ENCODE measurements at places on chromosomes 4 and X.
A peak's percentile ranks its signal among the peaks of the same experiment; 100 is the strongest.

DNA sequence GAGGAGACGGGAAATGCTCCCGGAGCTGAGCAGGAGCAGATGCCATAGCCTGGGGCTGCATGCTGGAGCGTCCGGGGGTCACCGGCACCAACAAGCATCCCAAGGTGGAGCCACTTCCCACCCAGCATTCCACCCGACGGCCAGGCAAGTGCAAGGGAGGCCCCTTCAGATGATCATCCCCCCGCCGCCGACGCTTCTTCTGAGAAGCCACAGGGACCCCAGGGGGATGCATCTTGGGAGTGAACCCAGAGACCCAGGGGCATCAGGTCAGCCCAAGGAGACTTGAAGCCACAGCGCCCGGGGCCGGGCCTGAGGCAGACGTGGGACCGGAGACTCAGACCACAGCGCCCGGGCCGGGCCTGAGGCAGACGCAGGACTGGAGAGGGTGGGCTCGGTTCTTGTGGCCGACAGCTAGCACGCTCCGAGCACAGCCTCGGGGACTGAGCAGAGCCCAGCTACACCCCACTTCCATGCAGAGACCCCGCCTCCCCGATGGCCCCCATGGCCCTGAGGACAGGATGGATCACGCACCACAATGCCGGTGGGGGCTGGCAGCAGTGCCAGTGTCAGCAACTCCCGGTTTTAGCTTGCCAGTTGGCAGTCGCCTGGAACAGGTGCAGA, 33.0 kb upstream of the CPLX1 start:
- DNase-seq: no peak

- DNase-seq: no peak
These were observed 145.7 kb downstream of the RELL1 start for GRCh38 chr4:37540486-37540885.

DNA sequence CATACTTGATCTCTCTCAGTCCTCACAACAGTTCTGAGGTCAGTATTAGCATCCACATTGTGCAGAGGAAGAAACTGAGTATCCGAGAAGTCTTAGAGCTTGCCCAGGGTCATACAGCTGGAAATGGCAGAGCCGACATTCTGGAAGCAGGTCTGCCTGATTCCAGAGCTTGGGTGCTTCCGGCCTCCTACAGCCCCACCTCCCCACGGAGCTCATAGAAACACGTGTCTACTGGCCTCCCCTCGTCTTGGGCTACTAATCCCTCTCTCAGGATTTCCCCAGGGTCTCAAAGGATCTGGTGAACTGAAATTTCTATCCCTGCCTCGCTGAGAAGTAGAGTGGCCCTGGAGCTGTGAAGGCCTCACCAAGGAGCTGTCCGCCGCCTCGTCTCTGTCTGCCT, 12.0 kb upstream of the KDM5C start:
- no peak for DNase-seq

- DNase-seq: no peak
These were observed 284.6 kb upstream of the ANKRD50 start for GRCh38 chr4:124997124-124997523.

GRCh38 chrX:84218726-84219125, 30.7 kb upstream of the RPS6KA6 start:
- no peak for DNase-seq

DNA sequence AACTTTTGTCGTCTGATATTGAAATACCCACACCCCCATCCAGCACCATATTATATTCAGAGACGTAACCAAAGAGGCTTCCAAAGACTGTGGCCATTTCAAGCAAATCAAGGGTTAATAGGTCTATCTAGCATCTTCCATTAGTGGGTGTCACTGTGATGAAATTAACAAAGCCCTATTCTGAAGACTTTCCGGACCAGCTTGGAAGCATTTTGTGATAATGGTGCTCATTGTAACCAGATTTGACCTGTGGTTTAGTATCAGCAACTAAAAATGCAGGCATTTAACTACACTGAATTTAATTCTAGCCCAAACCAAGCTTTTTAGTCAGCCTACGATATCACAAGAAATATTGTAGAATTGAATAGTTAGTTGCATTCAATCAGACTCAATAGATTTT, 309.7 kb upstream of the TENM3 start:
- DNase-seq: no peak

DNA sequence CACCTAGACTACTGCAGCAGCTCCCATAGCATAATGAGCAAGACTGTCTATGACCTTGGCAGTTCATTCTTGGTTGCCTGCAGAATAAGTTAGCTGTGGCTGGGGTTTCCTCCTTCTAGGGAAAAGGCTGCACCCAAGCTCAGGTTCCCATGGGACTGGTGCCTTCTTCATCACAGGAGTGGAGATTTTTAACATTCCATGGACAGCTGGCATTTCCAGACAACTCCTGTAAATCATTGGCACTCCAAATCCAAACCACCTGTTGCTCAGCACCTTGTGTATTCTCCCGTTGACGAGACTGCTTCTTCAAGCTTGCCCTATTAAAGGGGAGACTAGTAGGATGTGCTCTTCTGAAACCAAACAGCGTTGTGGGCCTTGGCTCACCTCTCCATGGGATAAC, 7.8 kb upstream of the NUP54 start:
- no peak for DNase-seq

DNA sequence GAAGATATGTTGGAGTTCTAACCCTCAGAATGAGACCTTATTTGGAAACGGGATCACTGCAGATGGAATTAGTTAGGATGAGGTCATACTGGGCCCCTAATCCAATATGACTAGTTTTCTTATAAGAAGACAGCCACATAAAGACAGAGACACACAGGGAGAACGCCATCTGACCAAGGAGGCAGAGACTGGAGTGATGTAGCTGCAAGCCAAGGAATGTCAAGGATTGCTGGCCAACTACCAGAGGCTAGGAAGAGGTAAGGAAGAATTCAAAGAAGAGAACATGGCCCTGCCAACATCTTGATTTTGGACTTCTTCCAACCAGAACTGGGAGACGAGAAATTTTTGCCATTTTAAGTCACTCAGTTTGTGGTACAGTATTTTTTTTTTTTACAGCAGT, 152.8 kb upstream of the DIPK2B start:
- no peak for DNase-seq

GRCh38 chr4:82644734-82645126, 82.9 kb upstream of the TMEM150C start:
- DNase-seq: no peak

- DNase-seq: no peak
These were observed 57.7 kb downstream of the NEIL3 start for GRCh38 chr4:177367336-177367735.

- no peak for DNase-seq
These were observed 254.9 kb downstream of the RCHY1 start for GRCh38 chr4:75259306-75259705.

- no peak for DNase-seq
These were observed 116.4 kb downstream of the LARP7 start for GRCh38 chr4:112753333-112753732.

DNA sequence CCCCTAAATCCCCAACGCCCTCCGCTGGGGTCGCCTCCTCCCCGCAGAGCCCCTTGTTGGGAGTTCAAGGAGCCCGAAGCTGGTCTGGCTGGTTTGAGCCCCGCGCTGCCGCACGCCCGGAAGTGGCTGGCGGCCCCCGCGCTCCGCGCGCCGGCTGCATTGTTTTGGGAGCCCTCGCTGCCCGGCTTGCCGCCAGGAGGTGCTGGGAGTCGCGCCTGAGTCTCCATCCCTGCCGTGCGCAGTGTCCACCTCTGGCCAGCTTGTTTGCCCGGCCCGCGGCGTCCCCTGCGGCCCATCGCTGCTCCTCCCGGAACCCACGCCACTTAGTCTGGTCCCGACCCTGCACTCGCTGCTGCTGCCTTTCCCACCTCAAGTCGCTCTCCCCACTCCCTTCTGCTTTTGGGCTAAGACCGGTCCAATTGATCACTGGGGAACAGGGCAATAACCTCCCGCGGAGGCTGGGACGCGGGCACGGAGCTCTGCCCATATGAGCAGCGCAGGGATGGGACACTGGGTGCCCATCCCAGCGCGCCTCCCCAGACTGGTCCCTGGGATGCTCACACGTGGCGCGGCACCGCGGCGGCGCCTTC, 2.2 kb upstream of the SFRP2 start:
- no peak for DNase-seq

DNA sequence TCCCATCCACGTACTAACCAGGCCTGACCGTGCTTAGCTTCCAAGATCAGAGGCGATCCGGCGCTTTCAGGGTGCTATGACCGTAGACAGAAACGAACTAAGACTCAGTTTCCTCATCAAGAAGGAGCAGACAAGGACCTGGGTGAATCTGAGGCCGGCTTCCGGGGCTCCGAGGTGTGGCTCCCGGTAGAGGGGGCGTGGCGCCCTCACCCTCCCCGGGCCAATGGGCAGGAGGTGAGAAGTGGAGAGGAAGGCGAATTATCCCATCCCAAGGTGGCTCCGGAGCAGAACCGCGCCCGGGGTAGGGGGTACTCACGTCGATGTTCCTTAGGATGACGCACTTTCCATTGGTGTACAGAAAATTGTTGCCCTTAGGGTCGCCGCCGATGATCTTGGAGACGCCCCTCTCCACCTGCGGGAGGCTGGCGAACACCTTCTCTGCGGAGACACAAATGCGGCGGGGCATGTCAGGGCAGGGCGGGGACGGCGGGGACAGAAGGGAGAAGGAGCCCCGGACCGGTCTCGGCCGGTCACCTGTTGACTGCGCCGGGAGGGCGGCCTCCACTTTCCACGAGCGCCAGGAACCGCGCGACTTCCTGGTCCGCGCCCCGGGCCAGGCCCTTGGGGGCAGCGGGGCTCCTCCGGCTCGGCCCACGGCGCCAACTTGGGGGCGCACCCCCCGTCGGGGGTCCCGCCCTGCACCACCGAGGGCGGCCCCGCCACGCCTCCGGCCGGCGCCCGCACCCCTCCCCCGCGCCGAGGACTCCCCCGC, 616 bp downstream of the WDR1 start:
- DNase-seq: no peak

DNA sequence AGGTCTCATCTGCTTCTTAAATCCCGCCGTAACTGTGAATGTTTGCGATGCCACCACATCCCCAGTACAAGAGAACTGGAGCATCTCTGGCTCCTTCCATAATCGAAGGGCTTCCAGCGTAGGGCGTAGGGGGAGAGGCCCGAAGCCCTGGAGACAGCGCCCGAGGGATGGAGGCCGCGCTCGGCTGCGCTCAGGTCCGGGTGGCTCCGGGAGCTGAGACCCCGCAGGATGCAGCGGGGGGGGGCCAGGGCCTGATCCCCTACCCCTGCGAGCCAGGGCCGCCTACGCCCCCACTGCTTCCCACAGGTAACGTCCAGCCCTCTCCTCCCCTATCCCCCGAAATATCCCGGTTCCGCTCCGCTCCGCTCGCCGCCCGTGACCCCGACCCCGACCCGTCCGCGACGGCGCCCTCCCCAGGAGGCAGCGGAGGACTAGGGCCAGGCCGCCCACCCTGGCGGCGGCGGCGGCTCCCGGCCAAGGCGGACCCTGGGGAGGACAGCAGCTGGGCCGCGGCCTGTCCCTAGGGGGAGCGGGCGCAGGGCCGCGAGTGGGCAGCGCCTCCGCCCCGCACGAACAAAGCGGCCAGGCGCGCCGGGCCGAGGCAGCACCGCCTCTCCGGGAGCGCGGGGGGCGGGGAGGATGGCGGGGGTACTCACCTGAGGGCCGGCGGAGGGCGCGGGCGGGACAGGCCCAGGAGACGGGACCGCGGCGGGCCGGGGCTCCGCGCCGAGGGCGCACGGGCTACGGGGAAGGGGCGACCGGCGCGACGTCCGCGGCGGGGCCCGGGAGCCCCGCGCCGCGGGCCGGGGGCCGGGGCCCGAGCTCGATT, 723 bp downstream of the WDFY3 start:
- peak; percentile 63 for DNase-seq

- DNase-seq: no peak
These were observed 118.7 kb downstream of the ENPP6 start for GRCh38 chr4:184099000-184099399.

DNA sequence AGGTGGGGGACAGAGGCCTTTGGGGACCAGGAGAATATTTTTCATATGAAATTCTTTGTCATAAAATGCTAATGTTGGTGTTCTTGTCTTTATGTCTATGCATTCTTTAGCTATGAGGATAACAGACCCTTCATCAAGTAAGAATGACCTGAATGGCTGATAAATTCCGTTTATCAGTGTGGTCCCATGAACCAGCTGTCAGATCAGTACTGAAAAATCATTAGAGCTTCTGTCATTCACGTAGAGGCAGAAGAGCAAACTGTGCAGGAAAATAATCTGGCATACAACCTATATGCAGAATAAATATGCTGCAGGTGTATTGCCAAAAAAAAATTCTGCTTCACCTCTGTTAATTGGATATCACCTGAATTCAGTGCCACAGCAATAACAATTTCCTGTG, 828.6 kb downstream of the ADGRL3 start:
- no peak for DNase-seq

DNA sequence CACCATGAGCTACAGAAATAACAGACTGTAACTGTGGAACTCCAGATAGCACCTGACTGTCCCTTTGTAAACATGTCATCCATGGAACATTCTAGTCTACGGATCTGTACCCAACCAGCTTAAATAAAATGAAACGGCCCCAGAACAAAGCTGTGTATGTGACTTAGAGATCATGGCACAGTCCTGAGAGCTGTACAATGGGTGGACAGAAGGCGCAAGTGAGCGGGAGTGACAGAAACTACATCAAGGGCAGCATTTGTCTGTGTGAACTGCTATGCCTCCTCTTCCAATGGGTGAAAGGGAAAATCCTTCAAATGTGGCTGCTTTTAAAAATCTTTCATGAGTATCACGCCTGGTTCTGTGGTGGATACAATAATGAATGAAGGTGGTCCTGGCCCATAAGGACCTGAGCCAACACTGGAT, 72.5 kb downstream of the FAT1 start:
- DNase-seq: no peak

DNA sequence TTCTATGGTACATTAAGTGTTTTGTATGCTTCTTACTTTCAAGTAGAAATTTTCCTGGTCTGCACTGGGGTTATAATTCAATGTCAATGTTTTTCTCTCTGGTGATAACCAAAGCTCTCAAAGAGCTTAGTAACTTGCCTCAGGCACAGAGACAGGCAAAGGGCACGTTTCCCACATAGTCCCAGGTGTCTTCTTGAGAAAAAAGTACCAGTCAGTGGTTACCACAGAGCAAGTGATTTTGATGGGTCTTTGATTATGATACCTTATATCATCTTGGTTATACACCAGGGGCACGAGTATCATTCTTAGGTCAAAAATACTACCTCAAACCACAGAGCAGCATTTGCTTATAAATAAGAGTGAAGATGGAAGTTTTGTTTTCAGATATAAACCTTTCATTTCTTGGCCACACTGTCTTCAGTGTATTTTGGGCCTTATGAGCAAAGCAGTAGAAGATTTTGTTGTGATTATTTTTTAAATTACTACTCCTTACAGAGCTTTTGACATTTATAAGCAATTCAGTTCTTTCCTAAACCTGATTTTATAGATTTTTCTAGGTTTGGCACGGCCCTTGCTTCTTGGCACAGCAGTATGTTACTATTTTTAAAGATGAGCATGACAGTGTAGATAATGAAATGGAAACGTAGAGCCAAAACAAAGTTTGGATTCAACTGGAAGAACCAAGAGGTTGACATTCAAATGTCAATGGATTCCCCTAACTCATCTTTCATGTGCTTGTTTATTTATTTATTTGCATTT, 85.3 kb upstream of the TLL1 start:
- no peak for DNase-seq

DNA sequence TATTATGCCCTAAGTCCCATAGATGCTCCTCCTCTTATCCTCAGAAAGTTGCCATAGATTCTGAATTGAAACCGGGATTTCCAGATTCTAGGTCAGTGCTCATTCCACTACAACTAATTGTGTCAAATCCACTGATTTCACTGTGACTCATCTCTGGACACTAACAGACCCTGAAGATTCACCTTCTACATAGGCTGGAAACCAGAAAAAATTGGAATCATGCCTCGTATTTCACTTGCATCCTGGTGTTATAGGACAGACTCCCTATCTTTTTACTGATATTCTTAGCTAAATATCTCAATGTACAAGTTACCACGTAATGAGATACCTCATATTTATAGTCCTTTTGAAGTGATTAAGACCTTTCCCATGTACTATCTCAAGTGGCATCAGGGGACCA, 36.7 kb downstream of the CLNK start:
- DNase-seq: no peak
